Stimulated activated CD4-positive, alpha-beta T cell treated with anti-CD3 and anti-CD28 coated beads, Interleukin-1b, Interleukin-23, amount 100 ng/mL, for 1 hour (primary cell): ENCODE measurements at places on chromosomes 6 and 20.

DNA sequence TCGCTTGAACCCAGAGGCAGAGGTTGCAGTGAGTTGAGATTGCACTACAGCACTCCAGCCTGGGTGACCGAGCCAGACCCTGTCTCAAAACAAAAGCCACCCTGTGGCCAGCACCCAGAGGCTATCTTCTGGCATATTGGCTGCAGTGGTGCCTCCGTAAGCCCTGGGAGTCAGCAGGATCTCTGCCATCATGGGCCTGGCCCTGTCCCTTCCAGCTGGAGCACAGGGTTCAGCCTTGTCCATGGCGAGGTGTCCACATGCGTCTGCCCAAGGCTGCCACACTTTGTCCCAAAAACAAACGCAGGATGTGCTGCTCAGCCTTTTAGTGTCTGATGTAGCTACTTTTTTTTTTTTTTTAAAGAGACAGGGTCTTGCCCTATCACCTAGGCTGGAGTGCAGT lies 15.4 kb upstream of the MTG2 start:
- DNase-seq, result no peak

- DNase-seq, result no peak
Measured at GRCh38 chr6:144471986-144472385, 186.9 kb downstream of the UTRN start.

DNA sequence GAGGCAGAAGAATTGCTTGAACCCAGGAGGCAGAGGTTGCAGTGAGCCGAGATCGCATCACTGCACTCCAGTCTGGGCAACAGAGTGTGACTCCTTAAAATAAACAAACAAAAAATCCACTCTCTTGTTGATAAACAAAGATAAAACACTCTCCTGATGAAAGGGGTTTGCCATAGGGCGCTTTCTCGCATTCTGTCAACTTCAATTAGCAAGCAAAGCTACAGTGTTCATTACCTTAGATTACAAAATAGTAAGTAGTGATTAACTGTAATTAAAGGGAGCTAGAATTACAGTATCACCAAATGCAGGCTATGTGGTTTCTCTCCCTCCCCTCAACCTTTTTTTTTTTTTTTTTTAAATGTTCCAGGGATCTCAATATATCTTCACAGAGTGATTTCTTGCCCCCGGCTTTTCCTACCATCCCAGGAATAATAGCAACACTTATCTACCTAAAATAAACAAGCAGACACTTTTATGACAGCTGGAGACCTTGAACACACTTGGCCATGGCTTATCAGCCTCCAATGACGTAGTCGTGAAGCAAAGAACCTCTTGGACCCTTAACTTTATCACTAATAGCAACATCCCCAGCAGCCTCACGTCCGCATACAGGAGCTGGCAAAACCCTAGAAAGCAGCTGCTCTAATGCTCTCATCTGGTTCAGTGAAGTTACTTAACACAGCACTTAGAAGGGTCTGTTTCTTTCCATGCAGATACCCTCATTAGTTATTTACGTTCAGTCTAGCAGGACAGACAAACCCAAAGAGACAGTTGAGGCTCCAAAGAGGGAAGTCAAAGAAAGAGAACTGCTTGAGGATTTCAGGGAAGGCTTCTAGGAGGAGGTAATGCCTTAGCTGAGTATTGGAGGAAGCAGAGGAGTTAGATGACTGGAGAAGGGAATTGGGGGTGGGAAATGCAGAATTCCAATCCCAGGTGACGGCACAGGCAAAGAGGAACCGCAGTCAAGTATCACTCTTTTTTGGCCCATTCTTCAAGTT lies 37.9 kb upstream of the NEDD9 start:
- DNase-seq, result no peak

DNA sequence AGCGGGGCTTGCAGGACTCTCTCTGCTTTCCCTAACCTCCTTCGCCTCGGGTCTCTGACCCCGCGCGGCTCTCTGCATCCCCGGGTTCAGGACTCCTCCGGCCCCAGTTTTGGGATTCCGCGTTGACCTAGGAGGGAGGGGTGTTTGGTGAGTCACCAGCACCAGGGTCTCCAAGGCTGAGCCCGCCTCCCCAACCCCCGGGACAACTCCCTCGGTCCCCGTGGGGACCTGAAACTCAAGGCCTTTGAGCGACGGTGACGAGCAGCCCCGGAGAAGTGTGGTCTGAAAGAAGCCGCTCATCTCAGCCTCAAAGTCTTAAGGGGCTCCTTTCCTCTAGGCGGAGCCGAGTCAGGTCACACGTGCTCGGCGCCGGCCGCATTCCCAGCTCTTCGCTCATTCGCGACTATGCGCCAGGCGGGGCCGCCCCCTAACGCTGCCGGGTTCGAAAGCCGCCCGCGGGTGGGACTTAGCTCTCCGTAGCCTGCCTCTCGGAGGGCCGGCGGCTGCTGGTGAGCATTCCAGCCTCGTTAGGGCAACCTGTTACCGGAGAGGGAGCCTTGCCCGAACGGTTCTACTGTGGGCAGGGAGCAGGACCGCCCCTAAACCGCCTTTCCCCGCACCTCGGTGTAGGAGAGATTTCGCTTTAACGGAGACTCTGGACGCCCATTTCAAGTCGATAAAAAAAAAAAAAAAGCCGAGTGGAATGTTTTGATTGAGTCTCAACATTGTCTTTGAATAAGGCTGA lies 3.0 kb upstream of the PRDM13 start:
- DNase-seq, result no peak

DNA sequence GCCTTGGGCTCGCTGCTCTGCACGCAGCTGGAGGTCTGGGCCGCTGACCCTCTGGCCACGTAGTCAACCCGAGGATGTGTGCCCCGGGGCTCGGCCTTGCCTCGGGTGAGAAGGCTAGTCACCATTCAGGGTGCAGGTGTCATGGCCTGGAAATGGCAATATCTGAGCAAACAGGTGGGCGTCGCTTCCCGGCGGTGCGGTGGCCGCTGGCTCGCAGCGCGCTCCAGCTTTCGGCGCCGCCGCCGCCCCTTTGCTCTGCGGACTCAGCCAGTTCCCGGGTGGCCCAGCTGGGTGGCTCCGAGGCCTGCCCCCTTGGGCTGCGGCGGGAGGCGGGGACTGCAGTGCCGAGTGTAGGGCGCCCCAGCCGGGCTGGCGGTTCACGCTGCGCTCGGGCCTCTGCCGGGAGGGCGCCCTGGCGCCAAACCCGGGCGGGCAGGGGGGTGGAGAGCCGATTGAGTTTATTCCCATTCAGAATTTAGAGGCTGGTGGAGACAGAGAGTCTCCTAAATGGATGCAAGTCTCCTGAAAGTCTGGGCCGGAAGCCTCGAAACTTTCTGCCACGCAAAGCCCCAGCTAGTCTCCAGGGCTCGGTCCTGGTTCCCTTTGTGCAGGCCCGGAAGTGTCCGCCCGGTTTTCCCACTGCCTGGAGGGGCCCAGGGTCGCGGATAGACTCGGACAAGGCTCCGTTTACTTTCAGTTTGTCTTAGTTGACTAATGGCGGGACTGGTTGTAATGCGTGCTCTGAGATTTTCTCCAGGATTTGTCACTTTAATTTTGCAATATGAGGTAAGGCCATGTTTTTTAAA lies 11.3 kb upstream of the TFAP2A start:
- DNase-seq, result no peak

GRCh38 chr20:17395729-17396128 lies 135.4 kb downstream of the BFSP1 start:
- DNase-seq, result no peak
